NCI-H1694 treated with DMSO at 0.1 percent for 48 hours (cell line): ENCODE measurements at places on chromosomes 16 and 17.

DNA sequence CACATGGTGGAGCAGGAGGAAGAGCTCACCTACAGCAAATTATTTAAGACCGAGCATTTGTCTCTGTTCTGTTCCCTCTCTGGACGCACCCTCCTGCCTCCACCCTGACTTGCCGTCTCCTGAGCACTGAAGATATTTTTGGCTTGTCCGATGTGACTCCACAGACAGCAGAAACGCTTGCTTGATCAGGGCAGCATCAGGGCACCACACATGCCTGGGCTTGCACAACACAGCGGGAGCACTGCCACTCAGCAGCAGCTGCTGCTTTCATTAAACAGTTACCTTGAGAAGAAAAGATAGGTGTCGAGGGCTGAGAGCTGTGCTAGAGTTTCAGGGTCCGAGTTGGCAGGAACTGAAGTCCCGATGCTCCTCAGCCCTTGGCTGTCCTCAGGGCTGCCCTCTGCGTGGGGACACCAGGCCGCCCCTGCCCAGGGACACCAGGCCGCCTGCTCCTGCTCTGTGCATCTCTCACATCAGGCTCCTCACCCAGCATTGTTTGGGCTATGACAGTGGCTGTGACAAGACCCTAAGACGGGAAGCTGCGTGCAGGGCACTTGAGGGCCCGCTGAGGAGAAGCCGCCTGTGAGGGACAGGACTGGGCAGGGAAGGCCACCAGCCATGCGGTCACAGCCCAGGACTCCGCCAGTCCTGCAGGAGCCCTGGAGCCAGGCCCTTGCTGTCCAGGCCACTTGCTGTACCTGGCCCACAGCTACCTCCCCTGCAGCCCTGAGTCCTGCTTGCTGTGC, 21.3 kb upstream of the CDH15 start:
- DNase-seq = no peak

DNA sequence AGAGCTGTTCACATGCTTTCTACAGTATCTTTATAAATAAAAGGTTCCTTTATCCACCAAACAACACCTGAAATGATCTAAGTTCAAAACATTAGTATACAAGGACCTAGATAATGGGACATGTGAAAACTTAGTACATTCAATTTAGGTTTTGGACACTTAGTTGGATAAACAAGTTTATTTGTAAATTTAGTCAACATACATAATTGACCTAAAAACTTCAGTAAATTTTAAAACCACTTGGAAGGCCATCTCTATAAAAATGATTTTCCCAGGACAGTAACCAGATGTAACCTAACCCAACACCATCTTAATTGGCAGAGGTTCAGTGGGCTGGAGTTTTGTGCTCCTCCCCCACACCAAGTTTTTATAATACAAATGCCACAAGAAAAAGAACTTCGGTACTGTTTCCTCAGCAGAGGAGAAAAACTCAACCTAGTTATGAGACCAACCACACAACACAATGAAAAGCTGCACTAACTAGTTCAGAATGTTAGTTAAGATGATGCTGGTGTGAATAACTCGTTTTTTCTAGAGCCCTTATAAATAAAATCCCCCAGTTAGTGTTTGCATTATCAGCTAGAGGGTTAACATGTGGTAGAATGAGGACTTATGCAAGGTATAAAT, 7.2 kb upstream of the UNK start:
- no peak for DNase-seq

DNA sequence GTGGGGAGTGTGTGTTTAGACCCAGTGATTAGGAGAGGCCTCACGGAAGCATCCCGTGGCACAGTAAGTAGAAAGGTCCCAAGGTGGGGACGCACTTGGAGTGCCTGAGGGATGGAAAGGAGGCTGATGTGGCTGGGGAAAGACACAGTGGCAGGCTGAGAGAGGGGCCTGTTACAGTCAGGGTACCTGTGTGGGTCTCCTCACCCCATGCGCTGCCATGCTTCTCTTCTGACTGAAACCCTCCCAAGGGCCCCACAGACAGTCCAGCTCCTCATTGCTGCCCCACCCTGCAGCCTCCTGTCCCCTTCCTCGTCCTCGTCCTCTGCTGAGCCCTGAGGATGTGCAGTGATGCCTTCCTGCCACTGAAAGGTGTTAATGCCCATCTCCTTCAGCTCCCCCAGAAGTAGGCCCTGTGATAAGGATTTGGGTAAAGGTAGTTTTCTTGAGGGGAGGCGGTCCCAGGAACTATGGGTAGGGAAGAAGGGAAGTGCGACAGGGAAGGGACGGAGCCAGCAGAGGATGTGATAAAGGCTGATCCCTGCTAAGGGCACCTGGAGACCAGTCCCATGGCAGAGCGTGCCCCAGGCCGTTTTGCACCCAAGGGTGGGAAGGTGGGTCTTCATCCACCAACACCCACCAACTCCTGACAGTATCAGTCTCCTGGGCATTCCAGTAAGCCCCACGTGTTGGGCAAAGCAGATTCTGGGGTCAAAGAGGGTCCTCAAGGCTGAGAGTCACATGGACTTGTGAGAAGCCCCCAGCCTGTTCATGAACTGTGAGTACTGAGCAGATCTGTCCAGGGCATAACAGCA, 237.2 kb downstream of the GSG1L start:
- DNase-seq = no peak

- DNase-seq = no peak
Observed at GRCh38 chr17:56130026-56130425, 23.2 kb upstream of the ANKFN1 start.

DNA sequence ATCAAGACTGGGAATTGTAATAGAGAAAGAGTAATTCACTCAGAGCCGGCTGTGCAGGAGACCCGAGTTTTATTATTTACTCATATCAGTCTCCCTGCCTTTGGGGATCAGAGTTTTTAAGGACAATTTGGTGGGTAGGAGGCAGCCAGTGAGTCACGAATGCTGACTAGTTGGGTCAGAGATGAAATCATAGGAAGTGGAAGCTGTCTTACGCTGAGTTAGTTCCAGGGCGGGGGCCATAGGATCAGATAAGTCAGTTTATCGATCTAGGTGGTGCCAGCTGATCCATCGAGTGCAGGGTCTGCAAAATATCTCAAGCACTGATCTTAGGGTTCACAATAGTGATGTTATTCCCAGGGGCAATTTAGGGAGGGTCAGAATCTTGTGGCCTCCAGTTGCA, 20.2 kb upstream of the GUCY2D start:
- DNase-seq = no peak

- no peak for DNase-seq
Observed at GRCh38 chr16:51002881-51003490, 148.1 kb downstream of the SALL1 start.

- no peak for DNase-seq
Observed at GRCh38 chr16:70304892-70305448, 6.0 kb downstream of the DDX19B start.

DNA sequence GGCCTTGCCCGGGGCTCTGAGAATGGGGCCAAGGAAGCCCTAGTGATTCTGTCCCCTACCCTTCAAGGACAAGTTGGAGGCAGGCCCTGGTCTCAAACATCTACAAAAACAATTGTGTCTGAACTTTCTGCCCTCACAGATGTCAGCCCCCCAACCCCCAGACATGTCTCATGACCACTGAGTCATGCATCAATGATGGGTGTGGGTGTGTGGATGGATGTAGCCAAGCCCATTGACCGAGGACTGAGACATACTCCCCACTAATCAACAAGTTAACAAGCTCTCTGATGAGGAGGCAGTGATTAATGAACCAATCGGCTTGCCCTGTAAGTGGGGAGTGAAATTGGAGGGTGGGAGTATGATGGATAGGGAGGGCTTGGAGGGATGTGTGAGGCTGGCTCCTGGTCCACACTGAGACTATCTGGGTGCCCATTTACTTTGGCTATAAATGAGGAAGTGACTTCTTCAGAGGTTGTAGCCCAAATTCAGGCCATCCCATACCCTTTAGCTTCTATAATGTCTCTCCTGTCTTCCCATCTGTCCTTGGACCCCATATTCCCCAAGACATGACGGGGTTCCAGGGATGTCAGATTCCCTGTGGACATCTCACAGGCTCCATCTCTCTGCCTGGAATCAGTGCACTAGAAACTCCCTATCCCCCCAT, 97.1 kb upstream of the TMEM97 start:
- no peak for DNase-seq

DNA sequence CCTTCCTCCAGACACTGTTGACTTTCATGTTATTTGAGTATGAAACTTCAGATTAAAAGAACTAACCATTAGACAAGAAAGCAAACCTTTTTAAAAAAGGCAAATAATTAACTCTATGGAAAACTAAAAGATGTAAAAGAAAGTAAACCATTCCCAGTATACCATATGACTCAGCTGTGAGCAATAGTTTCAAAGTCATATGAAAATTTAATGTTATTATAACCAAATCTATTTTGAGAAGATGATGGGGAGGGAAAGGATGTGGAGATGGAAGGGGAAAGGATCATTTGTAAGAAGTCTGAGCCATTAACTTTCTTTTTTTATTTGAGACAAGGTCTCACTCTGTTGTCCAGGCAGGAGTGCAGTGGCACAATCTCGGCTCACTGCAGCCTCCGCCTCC, 131.8 kb downstream of the IRX5 start:
- no peak for DNase-seq

DNA sequence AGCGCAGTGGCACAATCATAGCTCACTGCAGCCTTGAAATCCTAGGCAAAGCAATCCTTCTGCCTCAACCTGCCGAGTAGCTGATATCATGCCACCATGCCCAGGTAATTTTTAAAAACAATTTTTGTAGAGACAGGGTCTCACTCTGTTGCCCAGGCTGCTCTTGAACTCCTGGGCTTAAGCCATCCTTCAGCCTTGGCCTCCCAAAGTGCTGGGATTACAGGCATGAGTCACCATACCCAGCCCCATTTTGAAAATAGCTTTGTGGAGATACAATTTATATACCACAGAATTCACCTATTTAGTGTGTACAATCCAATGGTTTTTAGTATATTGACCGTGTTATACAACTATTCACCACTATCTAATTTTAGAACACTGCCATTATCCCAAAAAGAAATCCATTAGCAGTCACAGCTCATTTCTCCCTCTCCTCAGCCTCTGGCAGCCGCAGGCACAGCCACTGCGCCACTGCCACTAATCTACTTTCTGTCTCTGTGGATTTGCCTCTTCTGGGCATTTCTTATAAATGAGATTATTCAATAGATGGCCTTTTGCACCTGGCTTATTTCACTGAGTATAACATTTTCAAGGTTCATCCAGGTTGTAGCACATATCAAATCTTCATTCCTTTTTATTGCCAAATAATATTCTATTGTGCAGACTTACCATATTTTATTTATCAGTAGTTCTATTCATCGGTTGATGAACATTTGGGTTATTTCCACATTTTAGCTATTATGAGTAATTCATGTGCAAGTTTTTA, 6.5 kb downstream of the RNF157 start:
- DNase-seq = no peak

DNA sequence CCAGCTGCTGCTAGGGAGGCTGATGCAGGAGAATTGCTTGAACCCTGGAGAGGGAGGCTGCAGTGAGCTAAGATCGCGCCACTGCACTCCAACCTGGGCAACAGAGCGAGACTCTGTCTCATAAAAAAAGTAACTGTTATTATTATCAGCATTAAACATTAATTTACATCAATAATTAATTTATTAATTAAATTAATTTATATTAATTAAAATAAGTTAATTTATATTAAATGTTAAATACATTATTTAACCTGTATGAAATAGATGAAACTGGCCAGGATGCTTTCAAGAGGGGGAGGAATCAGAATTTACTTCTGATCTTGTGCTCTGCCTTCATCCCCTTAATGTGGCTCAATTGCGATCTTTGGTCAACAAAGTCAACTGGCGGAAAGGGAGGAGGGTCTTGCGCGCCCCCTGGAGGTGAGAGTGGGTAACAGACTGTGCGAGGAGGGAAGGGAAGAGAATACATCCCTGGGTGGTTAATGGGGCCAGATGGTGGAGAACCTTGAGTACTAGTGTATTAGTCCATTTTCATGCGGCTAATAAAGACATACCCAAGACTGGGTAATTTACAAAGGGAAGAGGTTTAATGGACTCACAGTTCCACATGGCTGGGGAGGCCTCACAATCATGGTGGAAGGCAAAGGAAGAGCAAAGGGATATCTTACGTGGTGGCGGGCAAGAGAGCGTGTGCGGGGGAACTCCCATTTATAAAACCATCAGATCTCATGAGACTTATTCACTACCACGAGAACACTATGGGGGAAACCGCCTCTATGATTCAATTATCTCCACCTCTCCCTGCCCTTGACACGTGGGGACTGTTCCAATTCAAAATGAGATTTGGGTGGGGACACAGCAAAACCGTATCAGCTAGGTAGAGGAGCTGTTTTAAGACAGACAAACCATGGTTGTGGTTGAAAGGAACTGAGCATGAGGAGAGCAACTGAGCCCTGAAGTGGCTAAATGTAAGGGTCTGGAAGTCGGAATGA, 15.7 kb upstream of the CPPED1 start:
- DNase-seq = peak; percentile 28

DNA sequence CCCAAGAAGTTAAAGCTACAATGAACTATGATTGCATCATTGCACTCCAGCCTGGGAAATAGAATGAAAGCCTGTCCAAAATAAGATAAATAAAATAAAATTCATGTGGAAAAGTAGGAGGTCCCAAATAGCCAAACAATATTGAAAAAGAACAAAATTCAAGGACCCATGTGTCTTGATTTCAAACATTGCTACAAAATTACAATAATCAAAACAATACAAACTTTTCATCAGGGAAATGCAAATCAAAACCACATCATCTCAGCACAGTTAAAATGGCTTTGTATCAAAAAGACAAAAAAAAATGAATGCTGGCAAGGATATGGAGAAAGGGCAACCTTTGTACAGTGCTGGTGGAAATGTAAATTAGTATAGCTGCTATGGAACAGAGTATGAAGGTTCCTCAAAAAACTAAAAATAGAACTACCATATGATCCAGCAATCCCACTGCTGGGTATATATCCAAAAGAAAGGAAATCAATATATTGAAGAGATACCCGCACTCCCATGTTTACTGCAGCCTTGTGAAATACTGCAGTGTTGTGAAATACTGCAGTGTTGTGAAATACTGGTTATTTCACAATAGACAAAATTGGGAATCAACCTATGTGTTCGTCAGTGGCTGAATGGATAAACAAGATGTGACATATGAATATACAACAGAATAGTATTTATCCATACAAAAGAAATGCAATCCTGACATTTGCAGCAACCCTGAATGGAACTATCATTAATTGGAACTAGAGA, 24.5 kb upstream of the ZNF287 start:
- no peak for DNase-seq

- DNase-seq = peak; percentile 13
Observed at GRCh38 chr17:1714427-1714979, 4.3 kb upstream of the TLCD2 start.
